Activated CD4-positive, alpha-beta T cell treated with anti-CD3 and anti-CD28 coated beads, Interleukin-2, amount 50 U/mL, for 16 hours (primary cell): ENCODE measurements at places on chromosomes 3 and 15.
A peak's percentile ranks its signal among the peaks of the same experiment; 100 is the strongest.

DNA sequence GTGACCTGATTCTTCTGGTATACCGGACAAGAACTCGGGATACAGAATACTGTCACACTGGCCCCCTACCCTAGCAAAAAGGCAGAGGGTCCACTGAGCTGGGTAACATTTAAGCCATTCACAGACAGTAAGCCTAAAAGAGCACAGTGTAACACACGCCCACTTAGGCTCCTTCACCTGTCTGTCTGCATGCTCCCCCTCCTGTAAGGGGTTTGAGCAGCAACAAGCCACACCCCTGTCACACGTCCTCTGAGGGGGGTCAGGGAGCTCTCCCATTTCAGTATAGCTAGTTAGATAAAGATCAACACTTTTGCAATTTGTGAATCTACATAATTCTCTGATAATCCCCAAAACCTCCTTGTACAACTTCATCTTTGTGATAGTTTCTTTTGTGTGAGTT lies 586.3 kb upstream of the LMCD1 start:
- no peak for DNase-seq

GRCh38 chr3:82186017-82186416 lies 424.6 kb upstream of the GBE1 start:
- DNase-seq = no peak

GRCh38 chr3:186783731-186784515 lies 546 bp downstream of the EIF4A2 start:
- peak; percentile 80 for DNase-seq

DNA sequence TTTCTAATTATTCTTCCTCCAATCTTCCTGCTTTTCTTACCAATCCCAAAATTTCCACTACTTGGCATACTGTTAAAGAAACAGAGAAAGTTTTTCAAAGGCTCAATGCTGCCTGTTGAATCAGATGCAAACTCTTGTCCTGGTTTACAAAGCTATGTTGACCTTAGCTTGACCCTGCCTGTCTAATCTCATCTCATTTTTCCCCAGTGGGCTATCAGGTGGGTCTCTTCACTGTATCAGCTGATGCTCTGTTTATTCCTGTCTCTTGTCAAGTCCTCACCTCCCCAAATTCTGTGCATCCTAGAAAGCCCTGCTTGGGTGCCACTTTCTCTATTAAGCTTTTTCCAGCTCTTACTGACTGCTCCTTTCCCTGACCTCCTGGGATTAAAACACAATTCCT lies 18.2 kb downstream of the NFKBIZ start:
- DNase-seq = no peak

DNA sequence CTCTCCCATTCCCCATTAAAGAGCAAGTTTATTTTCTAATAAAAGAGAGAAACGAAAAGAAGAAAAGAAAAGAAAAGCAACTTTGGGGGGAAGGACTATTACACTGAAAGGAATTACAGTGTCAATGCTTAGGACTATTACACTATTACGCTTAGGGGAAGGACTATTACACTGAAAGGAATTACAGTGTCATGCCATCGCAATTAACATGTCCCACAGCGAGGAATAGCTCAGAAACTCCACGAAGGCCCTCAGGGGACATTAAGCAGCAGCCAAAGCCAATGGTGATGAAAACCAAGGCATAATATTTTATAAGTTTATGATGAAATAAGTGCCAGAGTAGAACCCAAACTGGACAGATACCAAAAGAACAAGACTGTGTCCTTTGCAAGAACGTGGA lies 22.1 kb upstream of the DET1 start:
- no peak for DNase-seq

GRCh38 chr15:88624156-88624970 lies 3.2 kb downstream of the AEN start:
- peak; percentile 58 for DNase-seq

DNA sequence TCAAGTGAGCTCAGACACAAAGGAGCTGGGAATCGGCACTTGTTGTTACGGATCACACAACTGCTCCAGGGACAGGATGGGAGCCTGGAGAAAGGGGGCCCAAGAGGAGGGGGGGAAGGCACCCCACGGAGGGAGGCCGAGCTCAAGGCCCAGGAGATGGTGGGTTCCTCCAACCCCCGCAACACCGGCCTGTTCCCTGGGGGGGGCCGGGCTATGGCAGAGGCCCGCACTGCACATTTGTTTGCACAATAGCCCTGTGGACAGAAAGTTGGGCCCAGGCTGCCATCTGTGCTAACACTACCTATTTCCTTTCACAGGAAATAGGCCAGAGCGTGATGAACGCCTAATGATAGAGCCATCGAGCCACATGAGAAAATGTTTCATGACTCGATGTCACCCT lies 147.1 kb downstream of the NSMCE3 start:
- no peak for DNase-seq

DNA sequence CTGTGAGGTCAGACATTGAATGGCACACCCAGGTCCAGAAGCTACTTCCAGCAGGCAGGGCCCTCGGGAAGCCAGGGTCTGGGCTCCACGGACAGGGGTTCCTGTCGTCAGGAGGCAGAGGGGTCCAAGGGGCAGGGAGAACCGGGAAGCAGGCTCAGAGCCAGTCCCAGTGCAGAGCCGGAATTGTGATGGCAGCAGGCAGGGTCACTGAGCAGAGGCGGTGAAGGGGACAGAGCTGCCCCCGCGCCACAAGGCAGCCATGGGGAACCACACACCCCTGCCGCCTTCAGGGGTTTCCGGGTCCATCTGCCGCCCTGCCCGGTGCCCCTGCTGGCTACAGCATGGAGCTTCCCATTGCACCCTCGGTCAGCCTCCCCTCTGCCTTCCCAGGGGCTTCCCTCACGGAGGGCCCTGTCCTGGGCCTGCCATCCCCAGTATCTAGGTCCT lies 136.9 kb downstream of the NSMCE3 start:
- no peak for DNase-seq

GRCh38 chr15:69792823-69793222 lies 304.9 kb downstream of the TLE3 start:
- DNase-seq = no peak

- DNase-seq = no peak
These were observed 76.4 kb downstream of the EBLN2 start for GRCh38 chr3:73137736-73138403.

- DNase-seq = peak; percentile 20
These were observed 8.9 kb downstream of the UBAP1L start for GRCh38 chr15:65106011-65106590.

GRCh38 chr3:69354948-69355347 lies 30.9 kb downstream of the FRMD4B start:
- DNase-seq = no peak

DNA sequence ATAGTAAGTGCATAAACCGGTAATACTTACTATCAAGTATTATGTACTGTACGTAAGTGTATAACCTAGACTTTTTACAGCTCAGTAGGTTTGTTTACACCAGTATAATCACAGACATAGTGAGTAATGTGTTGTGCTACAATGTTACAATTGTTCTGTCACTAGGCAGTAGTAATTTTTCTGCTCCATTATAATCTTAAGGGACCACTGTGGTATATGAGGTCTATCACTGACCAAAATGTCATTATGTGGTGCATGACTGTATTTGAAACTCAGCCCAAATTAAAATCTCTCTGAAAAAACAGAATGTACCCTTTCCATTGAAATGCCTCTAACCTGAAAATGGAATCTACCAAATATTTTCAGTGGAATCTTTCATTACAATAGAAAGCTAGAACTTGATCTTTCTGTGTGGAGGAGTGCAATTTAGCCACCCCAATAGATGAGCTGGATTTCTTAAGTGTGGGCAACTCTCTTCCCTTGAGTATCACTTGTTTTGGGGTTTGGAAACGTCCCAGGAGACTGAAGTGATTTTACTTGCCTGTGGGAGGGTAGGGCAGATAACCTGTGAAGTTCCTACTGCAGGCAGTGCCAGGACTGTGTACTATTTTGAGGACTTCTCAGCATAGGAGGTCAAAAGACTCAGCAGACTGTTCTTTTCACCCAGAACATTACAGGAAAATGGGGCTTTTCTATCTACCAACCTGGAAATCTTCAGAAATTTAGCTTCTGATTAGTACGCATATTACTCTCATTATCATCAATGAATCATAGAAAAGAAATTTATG lies 50.9 kb downstream of the FAM98B start:
- no peak for DNase-seq

DNA sequence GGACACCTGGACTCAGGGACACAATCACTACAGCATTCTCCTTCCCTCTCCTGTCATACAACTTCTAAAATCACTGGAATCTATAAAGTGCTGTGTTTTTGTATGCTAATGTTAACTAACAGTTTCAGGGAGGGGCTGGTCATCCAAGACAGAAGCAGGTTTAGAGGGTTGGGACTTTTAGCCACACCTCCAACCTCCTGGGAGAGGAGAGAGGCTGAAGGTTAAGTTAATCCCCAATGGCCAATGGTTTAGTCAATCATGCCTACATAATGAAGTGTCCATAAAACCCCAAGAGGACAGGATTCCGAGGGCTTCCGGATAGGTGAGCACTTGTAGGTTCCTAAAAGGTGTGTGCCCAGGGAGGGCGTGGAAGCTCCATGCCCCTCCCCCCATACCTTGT lies 219.3 kb upstream of the CTNNB1 start:
- DNase-seq = no peak

GRCh38 chr15:47820747-47821319 lies 103.5 kb downstream of the SEMA6D start:
- peak; percentile 14 for DNase-seq

GRCh38 chr3:37271611-37272010 lies 97.2 kb upstream of the LRRFIP2 start:
- DNase-seq = no peak

DNA sequence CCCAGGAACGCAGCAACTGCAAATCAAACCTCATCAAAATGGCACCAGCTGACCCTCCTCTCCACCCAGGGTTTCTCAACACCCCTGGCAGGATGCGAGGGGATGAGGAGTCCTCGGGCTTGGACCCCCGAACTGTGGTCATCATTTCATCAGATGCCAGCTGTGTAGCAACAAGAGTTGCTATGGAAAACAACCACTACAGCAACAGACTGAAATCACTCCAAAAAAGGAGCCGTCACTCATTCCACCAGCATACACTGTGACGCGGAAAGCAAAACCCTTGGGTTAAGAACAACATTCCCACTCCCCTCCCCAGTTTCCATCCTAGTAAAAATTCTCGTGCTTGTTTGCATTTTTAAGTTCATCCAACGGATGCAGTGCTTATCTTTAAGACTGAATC lies 40.1 kb downstream of the VGLL4 start:
- no peak for DNase-seq

DNA sequence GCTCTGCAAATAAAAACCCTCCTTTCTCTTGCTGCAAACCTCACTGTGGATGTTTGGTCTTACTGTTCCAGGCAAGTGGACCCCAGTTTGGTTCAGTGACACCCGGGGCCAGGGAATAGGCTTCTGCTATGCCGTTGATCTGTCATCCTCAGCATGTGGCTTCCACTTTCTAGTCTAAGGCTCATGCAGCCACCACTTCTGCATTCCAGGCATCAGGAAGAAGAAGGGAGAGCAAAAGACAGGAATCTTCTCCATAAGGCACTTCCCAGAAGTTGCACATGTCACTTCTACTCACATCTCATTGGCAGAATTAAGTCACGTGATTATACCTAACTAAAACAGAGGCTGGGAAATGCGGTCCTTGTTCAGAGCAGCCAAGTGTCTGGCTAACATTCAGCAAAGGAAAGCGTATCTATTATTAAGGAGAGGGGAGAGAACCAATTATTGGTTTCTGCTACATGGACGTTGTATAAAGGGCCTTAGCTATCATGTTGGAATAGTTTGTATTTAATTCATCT lies 173.6 kb upstream of the PFN2 start:
- DNase-seq = no peak

DNA sequence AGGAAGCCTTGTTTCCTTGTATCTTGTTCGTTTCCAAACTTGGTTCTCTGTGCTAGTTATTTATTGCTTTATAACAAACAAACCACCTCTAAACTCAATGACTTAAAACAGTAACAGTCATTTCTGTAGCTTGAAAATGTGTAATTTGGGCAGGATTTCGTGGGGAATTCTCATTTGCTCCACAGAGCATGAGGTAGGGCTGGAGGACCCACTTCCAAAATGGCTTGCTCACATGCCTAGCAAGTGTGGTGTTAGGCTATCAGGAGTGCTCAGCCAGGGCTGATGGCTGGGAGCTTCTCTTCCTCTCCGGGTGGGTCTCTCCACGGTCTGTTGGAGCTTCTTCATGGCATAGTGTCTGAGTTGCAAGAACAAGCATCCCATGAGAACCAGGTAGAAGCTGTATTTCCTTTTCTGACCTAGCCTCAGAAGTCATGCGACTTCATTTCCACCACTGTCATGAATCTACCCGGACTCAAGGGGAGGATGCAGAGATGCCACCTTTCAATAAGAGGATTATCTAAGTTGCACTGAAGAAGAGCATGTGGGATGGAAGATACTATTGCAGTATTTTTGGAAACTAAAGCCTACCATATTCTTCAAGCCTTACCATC lies 8.2 kb upstream of the TNIK start:
- DNase-seq = no peak

DNA sequence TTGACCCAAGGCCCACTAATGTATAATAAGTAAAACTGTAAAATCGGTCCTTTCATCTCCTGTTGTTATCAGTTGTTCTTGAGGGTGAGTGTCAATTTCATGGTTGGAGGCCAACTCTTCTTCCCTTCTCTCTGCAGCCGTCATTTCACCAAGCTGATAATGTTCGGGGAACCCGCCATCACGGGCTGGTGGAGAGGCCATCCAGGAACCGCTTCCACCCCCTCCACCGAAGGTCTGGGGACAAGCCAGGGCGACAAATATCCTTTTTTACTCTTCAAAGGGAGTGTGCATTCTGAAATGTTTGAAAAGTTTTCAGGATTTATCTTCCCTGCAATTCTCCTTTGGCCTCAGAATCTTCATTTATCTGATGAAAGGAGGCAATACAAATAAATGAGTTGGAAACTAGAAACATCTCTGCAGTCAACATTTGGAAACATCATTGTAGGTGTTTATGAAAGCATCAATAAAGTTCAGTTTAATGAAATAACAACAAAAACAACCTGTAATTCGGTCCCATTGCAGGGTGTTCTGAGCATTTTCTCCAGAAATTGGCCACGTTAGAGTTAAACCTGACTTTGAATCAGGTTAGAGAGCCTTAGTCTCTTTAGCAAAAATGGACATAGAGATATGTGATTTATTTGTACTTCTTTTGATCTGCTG lies 63.9 kb downstream of the CRTC3 start:
- DNase-seq = no peak

DNA sequence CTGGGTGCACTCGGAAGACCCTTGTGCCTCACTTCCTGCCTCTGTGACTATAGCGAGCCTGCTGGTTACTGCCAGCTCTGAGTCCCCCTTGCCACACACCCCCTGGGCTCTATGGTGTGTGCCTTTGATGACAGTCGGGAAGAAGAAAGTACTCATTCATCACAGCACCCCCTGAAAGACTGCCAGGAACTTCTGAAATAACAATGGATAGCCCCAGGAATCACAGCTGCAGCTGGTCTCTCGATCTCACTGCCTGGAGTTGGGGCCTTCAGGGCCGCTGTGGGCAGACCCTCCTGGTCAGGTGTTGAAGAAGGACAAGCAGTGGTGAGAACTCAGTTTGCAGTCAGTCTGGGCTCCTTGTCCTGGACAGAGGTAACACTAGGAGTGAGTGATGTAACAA lies 9.8 kb upstream of the RPP14 start:
- no peak for DNase-seq

DNA sequence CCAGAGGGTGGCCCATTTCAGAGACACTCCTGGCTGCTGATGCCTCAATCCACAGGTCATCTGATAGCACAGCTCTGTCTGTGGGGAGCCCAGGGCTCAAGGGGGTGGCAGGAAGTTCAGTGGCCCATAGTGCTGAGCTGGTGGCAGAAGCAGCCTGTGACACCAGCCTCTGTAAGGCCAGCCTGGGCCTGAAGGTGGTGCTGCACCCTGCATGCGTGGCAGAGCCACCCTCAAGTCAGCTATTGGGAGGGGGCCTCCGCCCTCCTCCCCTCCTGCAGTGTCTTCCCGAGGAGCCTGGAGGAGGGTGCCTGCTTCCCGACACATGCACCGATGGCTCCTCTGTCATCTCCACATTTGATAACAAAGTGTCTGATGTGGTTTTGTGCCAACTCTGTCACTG lies 3.0 kb downstream of the PLA1A start:
- peak; percentile 51 for DNase-seq
